ENCODE measurements at places on chromosomes 1 and 21.

GRCh38 chr1:172708452-172708851 is 49.5 kb downstream of the FASLG start:
- no peak for DNase-seq

DNA sequence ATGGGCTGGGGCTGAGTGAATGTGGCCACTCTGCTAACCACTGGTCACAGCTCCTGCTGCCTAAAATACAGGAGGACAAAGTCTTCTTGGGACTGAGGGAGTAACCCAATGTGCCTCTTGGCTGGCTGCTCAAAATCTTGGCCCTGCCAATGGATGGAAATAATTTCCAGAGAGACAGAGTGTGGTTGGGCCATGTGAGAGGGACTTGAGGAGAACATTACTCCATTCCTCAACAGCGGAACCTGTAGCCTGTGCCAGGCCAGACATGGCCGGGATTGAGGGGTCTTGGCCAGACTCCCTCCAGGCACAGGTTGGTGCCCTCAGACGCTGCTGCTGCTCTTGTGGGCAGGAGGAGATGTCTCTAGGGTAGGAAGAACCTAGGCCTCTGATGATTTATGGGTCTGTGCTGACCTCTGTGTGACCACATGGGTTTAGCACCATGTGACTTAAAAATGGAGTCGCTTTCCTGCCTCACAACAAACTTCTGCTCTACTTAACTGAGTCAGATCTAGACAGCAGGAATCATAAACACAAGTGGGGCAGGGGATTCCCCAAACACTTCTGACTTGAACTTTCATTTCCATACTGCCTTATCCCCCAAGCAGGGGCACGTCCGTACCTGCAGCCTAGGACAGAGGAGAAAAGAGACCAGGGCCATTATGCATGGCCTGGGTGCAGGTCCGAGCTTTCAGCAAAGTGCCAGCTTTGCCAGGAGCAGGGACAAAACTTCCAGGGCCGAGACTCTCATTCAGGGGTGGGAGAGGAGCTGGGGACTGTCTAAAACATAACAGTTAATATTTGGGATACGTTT is 79.2 kb downstream of the CD34 start:
- DNase-seq = no peak

DNA sequence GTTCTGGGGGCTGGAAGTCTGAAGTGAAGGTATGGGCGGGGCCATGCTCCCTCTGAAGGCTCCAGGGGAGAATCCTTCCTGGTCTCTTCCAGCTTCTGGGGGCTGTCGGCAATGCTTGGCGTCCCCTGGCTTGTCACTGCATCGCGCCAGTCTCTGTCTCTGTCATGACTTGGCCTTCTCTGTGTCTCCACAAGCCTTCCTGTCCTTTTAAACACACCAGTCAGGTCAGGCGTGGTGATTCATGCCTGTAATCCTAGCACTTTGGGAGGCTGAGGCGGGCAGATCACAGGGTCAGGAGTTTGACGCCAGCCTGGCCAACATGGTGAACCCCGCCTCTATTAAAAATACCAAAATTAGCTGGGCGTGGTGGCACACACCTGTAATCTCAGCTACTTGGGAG is 125.3 kb downstream of the ACTL8 start:
- no peak for DNase-seq

GRCh38 chr21:43373362-43374227 is 53.3 kb downstream of the SIK1 start:
- no peak for DNase-seq

- no peak for DNase-seq
These were observed 3.5 kb downstream of the TRIM67 start for GRCh38 chr1:231165371-231165770.
